H54 (cell line): ENCODE measurements at places on chromosomes 16 and 17.
A peak's percentile ranks its signal among the peaks of the same experiment; 100 is the strongest.

- no peak for DNase-seq
These were observed 9.4 kb upstream of the FASN start for GRCh38 chr17:82107341-82107860.

- DNase-seq = no peak
These were observed 40.5 kb downstream of the BEAN1 start for GRCh38 chr16:66467611-66468010.

- no peak for DNase-seq
These were observed 2.4 kb downstream of the CRLF3 start for GRCh38 chr17:30821871-30822723.

- DNase-seq = no peak
These were observed 2.3 kb downstream of the C17orf58 start for GRCh38 chr17:67993998-67994361.

DNA sequence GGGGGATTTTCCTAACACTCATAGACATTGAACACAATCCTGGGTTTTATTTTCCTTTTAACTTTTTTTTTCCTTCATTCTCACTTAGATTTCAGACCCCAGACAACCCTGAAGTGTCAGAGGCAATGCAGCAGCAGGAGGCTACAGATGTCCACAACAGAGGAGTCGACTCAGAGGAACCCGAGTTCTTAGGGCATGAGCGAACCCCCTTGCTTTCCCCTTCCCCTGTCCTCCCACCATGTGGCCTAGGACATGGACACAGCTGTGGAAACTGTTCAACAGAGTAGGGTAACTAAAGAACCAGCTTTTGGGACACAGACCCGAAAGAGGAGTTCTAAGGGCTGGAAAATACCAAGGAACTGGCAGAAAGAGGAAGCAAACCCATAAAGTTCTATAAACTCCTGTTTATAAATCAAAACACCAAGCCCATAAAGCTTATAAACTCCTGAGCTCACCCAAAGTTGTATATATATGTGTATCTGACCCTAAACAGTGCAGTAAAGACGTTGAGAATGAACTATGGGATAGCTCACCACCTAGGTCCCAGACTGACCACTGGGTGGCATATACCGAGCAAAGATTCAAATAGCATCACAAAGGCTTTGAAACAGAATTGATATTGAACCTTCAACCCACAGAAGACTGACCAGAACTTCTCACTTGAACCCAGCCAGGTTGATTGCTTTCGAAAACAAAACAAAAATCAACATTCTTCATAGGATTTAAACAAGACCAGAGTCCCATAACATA, 33.9 kb downstream of the CMTM4 start:
- DNase-seq = peak; percentile 14

DNA sequence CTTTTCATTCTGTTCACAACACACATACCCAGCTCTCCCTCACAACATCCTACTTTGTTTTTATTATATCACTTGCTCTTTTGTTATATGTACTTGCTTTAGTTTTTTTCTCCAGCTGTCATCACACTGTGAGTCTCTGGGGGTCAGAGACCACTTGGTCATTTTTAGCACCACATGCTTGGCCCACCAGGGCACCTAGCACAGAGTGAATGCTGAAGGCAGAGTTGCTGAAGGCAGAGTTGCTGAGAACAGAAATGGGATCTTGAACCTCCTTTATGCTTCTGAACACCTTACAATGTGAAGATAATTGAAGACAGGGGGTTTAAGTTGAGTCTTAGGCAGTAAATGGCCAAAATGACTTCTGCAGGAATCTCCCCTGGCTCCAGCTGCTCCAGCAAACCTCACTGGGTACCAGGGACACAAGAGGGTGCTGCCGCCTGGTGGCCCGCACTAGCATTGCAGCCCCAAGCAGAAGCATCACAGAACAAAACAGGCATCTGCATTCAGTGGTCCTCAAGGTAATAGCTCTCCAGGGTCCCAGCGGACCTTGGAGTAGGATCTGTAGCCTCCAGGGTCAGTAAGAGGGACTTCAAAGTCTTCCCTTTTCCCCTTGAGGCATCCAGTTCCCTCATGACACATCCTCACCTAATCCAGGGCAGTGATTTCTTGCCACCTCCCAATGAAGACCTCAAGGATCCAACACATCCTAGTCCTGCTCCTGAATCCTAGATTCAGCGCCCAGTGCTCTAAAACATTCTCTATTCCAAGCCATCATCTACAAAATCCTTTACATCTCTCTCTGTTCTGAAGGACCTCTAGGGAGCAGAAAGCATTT, 1972.6 kb downstream of the TP53TG3F start:
- peak; percentile 9 for DNase-seq

- no peak for DNase-seq
These were observed 263.4 kb downstream of the MRTFB start for GRCh38 chr16:14334366-14335080.

DNA sequence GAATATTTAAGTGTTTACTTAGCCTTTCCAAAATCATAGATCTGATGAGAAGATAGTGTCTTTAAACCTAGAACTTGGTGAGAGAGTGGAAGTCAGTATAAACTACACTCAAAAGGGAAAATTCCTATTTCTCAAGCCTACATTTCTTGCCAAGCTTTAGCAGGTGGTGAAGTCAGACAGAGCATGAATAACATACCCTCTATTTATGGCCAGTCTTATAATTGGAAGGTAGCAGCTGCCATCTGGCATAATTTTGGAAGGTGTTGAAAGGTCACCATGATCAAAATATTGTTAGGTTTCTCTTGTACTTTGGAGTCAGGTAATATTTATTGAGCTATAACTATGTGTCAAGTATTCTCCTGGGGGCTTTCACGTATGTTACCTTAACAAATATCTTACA, 729.3 kb upstream of the KIF2B start:
- no peak for DNase-seq

- no peak for DNase-seq
These were observed 701 bp upstream of the DPEP2 start for GRCh38 chr16:67999985-68000384.

DNA sequence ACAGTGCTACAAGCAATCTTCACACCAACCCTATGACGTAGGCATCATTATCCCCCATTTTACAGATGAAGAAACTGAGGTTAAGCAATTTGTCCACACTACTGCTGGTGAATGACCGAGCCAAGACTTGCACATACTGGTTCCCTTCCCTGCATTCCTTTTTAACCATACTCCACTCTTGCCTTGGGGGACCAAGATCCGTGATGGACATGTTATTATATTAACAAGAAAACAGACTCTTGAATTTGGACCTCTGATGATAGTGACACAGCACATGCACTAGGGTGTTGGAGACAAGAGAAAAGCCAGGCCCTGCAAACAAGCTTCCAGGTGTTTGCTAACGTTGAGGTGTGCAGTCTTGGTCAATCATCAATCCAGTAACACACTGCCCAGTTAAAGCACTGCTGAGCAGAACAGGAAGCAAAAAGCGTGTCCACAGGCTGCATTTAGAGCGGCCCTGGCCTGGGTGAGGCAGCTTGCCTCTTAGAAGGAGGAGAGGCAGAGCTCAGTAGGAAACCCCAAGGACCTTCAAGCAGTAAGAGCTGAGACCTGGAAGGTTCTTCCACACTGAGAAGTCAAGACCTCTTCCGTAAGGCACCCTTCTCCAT, 36.7 kb downstream of the HNF1B start:
- DNase-seq = no peak

GRCh38 chr16:74726716-74727115, 26.1 kb upstream of the MLKL start:
- no peak for DNase-seq

GRCh38 chr16:81321039-81321438, 6.3 kb downstream of the GAN start:
- DNase-seq = no peak

DNA sequence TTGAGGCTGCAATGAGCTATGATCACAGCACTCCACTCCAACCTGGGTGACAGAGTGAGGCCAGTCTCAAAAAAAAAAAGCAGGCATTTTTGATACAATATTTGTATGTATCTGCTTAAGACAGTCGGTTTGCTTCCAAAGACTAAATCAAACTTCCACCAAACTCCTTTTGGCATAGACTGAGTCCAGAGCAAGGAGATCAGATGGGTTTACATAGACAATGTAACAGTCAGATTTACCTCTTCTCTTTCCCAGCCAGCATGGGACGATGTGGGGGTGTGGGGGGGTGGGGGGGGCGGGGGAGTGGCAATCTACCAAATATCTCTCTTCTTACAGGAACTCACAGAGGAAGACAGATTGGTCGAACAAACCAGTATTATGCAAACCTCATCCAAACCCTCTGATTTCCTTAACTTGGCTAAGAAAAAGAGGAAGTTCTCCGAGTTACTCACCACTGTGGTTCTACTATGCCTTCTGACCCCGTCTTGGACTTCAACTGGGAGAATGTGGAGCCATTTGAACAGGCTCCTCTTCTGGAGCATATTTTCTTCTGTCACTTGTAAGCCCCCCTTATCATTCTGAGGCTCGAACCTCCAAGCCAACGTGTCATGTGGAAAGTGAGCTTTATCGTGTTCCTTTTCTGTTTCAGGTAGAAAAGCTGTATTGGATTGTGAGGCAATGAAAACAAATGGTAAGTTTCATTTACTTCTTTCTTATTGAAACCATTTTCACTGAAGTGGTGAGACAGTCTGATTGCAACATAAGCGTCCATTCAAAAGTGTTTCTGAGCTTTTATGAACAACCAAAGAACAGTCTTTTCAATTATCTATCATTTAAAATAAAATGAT, at the start of gene MILR1:
Gene MILR1 (plus strand): TSS at position 451 of the 848 bp plus-strand sequence. CDS start 54 bp downstream, at position 505.
- peak; percentile 58 for DNase-seq

- no peak for DNase-seq
These were observed 18.2 kb downstream of the SCN4A start for GRCh38 chr17:63954402-63955063.

DNA sequence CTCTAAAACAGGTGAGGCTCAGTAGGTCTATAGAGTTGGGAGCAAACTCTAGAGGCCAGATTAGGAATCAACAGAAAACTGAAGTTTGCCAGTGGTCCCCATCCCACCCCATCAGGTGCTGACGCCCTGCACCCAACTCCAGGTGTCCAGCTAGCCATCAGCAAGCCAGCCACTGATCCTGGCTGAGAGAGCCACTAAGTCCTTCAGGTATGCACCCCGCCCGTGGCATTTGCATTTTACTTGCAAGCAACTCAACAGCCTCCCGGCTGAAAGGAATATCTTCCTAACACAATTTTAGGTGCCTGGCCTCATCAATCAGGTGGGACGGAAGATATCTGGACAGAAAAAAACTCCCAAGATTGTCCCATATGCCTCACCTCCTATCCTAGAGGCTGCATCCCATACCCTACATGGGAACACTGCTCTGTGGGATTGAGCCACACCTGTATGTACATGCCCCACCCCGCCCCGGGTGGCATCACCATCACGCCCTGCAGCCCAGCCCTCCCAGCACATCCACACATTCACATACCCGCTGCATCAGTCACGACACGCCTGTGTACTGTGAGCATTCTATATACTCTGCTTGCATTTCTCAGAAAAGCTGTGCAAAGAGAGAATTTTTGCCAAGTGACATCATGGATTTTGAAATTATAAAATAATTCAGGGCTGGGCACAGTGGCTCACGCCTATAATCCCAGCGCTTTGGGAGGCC, 8.3 kb downstream of the OTOP3 start:
- no peak for DNase-seq

- DNase-seq = no peak
These were observed 192.4 kb downstream of the SEC14L1 start for GRCh38 chr17:77332981-77333685.

- DNase-seq = no peak
These were observed 34.6 kb downstream of the ATP6V0A1 start for GRCh38 chr17:42493319-42493718.
